ENCODE measurements at places on chromosomes 11 and 22.
A peak's percentile ranks its signal among the peaks of the same experiment; 100 is the strongest.

DNA sequence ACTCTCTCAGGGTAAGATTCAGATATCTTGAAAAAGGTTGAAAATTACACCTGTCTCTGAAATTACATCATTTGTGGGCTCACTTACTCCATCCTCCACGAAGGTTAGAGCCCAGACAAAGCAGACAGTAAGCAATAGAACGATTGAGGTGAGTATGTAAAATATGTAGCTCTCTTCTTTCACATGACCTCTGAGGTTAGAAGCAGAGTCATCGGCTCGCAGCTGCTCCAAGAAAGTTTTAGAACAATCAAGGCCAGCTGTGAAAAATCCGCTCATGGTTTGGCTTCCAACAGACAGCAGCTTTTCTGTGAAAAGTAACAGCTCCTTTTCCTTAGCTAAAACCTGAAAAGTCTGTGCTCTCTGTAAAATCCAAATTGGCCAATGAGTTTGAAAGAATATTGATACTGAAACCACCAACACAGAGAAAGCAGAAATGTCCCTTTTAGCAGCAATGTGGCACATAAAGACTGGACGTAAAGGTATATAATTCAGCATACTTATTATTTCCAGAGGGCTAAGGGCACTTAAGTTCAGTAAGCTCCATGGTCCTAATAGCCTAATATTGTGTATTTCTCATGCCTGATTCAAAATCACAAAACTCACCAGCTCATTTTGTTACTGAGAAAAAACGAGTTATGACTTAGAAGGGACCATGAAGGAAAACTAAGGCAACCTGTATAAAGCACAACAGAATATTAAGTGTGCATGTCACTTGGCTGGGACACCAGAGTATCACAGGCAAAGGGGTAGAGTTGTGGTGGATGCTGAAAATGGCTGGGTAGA is 78.2 kb downstream of the FAM76B start:
- DNase-seq: no peak

DNA sequence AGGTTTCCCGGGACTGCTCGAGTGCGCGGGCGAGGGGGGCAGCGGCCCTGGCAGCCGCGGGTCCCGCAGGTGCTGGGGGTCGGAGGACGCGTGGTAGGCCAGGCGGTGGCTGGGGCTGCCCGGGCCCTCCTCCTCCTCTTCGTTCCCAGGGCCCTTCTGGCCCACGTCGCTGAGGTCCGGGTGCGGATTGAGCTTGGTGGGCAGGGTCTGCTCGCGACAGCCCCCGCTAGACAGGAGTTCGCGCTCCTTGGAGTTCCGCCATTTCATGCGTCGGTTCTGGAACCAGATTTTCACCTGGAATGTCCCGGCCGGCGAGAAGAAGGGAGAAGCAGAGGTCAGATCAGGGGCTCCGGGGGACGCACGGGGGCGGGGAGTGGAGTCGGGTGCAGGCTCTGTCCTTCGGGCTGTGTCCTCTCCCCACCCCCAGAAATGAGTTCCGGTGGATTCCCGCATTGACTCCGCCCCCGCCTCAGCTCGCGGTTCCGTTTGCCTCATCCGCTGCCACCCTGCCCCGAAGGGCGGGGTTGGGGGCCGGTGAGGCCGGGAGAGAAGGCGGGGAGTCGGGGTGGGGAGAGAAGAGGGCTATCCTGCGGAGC is 3.9 kb downstream of the DBX1 start:
- DNase-seq: no peak

- DNase-seq: no peak
Observed at GRCh38 chr11:64344787-64345186, 4.8 kb downstream of the CCDC88B start.

DNA sequence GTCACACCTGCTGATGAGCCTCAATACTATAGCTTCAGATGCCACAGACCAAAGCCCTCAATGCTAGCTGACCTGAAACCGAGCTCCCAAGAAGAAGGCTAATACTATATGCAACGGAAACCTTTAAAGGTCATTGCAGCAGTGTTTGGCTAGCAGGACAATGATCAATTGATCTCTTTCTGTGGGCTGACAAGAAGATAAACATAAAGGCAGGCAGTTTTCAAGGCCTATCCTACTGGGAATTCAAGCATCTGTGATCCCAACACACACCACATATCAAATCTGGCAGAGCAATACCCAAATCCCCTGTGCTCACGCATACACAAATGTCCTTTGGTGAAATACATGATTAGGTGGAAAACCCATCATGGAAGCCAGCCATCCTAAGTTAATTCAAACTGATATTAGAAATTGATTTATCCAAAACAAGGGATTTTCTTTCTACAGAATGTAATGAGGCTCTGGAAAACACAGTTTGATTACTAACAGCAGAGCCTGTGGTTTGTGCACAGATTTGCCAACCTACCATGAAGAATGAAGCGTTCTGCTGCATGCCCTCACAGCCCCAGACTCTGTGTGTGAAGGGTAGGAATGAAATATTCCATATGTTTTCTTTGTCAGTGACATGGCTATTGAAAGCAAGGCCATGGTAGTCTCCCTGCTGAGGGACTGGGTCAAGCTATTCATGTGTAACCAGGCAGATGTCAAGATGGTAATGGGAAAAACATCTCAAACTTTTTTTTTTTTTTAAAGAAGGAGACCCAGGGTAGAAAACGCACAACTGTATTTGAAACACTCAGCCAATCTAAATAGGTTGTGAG is 12.2 kb downstream of the LGR4 start:
- DNase-seq: peak; percentile 36

GRCh38 chr11:32131321-32131720 is 40.4 kb downstream of the RCN1 start:
- DNase-seq: no peak

- no peak for DNase-seq
Observed at GRCh38 chr11:134267461-134267860, 8.7 kb upstream of the GLB1L3 start.

DNA sequence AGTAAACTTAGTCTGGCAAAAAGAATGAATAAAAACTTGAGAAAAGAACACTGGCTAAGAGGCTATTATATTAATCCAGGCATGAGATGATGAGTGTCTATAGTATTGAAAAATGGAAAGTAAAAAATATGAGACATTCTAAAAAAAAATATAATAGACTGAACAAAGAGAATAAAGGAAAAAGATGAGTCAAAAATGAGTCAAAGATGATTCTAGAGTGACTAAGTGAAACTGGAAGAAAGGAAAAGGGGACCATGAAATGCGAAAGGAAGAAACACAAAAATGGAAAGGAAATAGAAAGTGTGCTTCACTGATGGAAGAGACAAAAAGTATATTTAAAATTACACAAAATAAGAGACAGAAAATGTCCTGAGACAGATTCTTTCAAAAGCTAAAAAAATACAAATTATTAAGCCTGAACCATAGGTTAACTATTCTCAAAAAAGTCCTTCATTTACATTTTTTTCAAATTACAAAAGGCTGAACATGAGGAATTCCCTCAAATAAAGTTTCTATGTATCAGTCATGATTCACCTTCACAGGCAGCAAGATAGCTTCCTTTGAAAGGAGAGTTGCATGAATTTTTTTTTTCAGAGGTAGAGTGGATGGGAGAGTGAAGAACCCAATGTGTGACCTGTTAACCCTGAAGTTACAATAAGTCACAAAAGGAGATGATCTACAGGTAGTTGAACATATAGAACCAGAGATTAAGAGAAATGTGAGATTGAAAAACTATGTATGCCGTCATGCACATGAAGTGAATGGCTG is 75.2 kb downstream of the EIF3M start:
- DNase-seq: peak; percentile 17

DNA sequence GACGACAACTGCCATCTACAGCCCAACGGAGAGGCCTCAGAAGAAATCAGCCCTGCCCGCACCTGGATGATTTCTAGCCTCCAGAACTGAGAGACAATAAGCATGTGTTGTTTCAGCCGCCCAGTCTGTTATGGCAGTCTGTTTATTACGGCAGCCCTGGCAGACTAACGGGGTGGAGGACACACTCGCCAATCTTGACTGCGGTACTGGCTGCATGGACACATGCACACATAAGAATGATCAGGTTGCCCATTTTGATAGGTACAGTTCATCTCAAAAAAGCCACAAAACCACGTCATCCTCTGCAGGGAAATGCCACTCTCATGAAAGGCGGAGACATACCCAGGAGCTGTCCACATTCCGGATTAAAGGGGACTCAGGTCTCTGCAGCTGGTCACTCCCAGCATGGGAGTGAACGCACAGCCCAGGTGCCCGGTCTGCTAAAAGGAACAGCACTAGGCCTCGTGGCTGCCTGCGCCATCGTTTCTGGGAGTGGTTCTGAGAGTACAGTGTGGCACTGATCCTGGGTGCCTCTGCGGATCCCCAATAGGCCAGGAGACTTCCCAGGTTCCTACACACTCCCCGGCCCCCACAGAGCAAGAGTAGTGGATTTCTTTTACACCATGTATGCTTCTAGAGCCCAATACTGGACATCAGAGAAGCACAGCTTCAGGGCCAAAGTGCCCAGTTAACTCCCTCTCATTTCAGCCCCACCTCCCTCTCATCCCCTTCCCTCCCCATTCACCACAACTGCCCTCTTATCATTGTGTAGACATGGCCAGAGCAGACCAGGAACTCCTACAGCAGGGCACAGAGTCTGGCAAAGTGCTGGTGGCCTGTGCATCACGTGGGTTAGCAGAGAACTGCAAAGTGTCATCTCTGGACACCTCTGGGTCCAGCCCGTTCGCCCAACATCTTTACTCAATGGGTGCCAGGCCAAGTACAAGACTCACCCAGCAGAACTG is 11.7 kb upstream of the COMT start:
- no peak for DNase-seq

- no peak for DNase-seq
Observed at GRCh38 chr11:130086669-130087068, 17.0 kb downstream of the APLP2 start.

DNA sequence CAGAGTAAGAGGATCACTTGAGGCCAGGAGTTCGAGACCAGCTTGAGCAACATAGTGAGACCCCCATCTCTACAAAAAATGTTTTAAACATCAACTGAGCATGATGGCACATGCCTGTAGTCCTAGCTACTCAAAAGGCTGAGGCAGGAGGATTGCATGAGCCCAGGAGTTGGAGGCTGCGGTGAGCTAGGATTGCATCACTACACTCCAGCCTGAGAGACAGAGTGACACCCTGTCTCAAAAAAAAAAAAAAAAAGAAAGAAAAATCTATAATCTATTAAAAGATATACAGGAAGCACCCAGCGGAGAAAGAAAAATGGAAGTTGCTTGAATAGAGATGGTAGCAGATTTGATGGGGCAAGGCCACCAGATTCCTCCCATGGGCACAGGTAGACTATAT is 61.8 kb downstream of the FAM83F start:
- DNase-seq: no peak

DNA sequence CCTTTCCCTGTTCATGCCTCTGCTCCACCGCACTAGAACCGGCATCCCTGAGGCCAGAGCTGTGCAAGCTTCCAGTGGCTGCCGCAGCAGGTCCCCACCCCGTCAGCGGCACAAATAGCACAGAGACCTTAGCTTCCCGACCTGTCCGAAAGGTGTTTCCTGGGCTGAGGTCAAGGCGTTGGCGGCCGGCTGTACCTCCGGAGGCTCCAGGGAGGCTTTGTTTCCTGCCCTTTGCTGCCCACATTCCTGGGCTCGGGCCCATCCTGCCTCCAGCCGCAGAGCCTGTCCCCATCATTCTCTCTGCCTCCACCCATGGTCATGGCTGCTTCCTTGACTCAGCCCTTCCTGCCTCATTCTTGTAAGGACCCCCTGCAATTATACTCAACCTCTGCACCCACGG is 31.2 kb downstream of the ARHGAP8 start:
- no peak for DNase-seq

DNA sequence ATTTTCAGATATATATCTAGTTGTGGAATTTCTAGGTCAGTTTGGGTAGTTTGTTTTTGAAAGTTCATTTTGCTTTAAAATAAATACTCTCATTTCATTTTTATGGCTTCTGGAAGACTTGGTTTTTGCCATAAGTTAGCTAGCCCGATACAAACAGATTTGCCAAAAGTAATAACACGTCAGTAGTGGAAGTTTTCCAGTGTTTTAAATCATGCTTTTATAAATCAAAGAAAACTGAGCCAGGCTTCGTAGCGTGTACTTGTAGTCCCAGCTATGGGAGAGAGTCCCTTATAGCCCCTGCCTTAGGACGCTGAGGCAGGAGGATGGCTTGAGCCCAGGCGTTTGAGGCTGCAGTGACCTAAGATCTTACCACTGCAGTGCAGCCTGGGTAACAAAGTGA is 21.7 kb upstream of the MICALL1 start:
- peak; percentile 67 for DNase-seq

GRCh38 chr11:68118706-68119448 is 2.3 kb downstream of the CHKA start:
- peak; percentile 18 for DNase-seq

- peak; percentile 89 for DNase-seq
Observed at GRCh38 chr22:42621505-42622002, 6.9 kb upstream of the POLDIP3 start.

- no peak for DNase-seq
Observed at GRCh38 chr11:7570938-7571521, 57.2 kb downstream of the PPFIBP2 start.

DNA sequence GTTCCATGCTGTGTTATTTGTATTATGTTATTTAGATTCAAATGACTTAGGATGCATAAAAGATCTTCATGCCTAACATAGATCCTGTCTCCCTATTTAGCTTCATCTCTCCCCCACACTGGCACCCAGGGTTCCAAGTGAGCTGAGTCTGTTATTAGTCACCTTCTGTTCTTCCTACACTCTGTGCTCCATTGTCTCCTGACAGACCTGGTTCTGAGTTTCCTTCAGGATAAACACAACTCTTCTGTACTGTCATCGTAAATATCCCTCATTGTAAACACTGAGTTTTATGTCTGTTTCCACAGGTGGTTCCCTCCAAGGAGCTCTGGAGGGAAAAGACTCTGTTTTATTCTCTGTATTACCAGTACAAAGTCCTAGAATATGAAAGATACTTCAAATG is 8.7 kb downstream of the MMP26 start:
- no peak for DNase-seq

DNA sequence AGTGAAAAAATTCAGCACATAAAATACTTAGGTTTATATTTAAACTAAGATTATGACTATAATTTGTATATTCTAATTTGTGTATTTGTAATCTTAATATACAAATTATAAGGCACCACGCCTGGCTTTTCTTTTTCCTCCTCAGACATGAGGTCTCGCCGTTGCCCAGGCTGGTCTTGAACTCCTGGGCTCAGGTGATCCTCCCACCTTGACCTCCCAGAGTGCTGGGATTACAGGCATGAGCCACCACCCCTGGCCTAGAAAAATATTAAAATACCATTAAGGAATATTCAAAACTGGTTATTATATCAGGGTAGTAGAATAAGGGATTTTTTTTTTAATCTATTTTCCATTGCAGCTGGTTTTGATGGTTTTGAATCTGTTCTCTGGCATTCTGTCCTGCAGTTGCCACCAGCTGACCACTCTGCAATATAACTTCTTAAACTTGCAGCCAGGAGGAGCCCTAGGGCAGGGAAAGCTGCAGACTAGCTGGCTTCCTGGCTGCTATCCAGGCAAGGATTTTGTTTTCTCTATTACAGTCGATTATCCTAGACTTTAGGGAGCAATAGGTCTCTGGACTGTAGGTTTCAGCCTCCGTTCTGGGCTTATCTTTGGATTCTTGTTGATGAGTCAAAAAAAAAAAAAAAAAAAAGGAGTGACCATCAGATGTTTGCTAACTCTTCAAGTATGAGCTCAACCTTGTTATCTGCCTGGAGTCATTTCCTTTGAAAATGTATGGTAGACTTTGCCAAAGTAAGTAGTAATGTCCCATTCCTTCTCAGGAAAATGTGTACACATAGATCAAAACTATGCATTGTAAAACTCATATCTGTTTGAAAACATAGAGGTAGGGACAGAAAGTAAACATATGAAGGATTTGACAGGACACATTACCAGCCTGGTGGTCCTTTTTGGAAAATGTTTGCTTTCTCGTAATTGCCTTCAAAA is 13.2 kb downstream of the POLA2 start:
- DNase-seq: peak; percentile 96
